Astrocyte (in vitro differentiated cells and primary cell): ENCODE measurements at places on chromosomes 3 and 15. TPM values are rescaled to one million over a fixed set of nuclear protein-coding genes. Genes with fewer than 3 reads are reported as not detected.

- no peaks in the 10 kb centered on the region for H3K27me3 ChIP-seq
- no peak overlapping the region for H3K27ac ChIP-seq
- no peak for DNase-seq
- no peaks in the 10 kb centered on the region for H3K36me3 ChIP-seq
- no peak overlapping the region for H3K4me3 ChIP-seq
- no peaks in the 10 kb centered on the region for H3K4me1 ChIP-seq
Observed at GRCh38 chr15:77096138-77096537, 25.2 kb upstream of the TSPAN3 start.

DNA sequence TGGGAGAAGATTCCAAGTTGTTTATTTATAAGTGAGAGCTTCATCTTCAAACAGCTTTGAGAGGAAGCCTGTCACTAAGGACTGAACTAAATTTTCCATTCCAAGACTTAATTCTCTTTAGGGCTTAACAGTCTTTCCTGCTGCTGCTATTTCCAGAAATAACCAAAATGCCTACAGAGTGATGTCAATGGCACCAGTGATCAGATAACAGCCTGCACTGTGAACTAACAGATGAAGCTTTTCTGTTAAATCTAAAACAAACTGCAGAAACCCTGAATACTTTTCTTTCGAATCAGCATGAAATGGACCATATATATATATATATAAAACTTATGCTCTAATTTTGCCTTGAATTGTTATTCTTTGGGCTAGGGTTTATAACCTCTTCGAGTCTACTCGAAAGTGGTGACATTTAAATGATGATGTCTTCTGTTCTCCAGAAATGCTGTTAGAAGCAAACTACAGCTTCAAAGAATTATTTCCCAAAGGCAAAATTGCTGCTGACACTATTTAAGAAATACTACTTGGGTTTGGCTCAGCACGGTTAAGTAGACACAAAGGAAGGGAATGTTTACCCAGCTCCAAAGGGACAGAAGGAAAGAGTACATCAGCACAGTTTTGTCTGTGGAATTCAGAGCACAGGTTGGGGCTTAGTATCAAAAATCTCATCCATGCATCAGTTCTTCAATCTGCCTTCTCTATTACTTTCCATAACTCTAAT is 238.5 kb upstream of the LRRN1 start:
- no peaks in the 10 kb centered on the region for H3K36me3 ChIP-seq
- peaks cover 15% of the 10 kb centered on the region for H3K4me1 ChIP-seq
- peak; percentile 84 for DNase-seq

DNA sequence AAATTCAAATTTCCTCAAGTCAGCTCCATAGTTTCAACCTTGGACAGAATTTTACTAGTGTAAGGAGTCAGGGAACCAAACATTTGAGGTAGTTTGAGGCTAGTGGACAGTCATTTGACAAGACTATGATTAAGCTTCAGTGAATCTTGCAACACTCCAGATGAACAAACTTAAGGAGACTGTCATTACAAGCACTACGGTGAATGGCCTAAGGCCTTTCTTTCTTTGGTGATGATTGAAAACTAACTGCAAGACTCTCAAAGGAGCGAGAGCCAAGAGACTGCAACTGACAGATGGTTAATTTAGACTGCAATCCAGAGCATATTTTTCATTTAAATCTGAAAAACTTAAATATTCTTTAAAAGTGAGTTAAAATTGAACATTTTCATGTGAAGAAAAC is 272.3 kb upstream of the NECTIN3 start:
- H3K4me3 ChIP-seq, result no peak overlapping the region
- DNase-seq, result no peak
- H3K36me3 ChIP-seq, result no peaks in the 10 kb centered on the region
- H3K27ac ChIP-seq, result no peak overlapping the region
- H3K4me1 ChIP-seq, result no peaks in the 10 kb centered on the region

DNA sequence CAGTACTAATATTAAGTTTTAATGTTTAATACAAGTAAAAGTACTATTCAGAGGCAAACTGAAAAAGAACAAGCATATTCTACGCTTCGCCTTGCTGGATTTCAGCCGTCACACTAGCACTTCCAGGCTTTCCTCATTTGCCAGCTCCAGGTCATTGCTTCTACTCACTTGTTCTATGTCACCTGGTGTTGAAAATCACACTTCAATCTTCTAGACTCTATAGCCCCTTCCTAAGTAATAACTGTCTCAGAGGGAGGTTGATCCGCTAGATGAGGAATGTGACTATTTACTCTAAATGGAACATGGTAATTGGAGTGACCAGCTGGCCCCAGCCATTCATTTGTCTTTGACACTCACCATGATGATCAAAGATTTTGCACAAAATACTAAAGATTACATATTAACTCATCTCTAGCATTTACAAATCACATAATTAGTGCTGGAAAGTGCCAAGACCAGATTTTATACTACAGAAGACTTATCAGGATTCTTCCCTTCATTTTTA is 92.0 kb downstream of the GAP43 start:
- H3K36me3 ChIP-seq, result no peaks in the 10 kb centered on the region
- H3K27me3 ChIP-seq, result no peaks in the 10 kb centered on the region
- DNase-seq, result no peak
- peaks cover 5% of the 10 kb centered on the region for H3K4me1 ChIP-seq
- H3K27ac ChIP-seq, result no peak overlapping the region

DNA sequence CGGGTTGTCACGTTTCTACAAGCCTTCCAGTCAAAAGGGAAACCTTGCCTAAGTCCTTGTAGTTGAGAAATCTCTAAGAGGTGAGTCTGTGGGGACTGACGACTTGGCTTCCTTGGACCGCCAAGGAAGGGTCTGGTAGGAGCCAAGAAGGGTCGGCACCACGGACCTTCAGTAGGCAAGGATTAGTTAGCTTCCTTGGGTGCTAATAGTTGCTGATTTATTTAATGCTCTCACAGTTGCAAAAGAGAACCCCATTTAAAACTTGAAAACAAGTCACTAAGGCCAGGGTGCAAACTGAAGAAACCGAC is 361 bp upstream of the LCMT2 start:
- peak overlapping the region; percentile 80 for H3K4me3 ChIP-seq
- H3K4me1 ChIP-seq, result peaks cover 12% of the 10 kb centered on the region
- no peaks in the 10 kb centered on the region for H3K27me3 ChIP-seq
- H3K36me3 ChIP-seq, result no peaks in the 10 kb centered on the region
- H3K27ac ChIP-seq, result peak overlapping the region; percentile 87

Gene MELTF
- 24.0 and 31.7 TPM in 2 replicates for total RNA-seq

GRCh38 chr3:196684548-196685407 is 27.3 kb downstream of the CEP19 start:
- peaks cover 9% of the 10 kb centered on the region for H3K27me3 ChIP-seq
- H3K36me3 ChIP-seq, result no peaks in the 10 kb centered on the region
- no peak overlapping the region for H3K4me3 ChIP-seq
- no peak overlapping the region for H3K27ac ChIP-seq
- H3K4me1 ChIP-seq, result no peaks in the 10 kb centered on the region

GRCh38 chr15:90562669-90563068 is 32.9 kb downstream of the CRTC3 start:
- no peak overlapping the region for H3K27ac ChIP-seq
- no peak for DNase-seq
- H3K4me1 ChIP-seq, result peaks cover 21% of the 10 kb centered on the region
- H3K4me3 ChIP-seq, result no peak overlapping the region
- H3K36me3 ChIP-seq, result no peaks in the 10 kb centered on the region
- no peaks in the 10 kb centered on the region for H3K27me3 ChIP-seq

- no peak for DNase-seq
- H3K27ac ChIP-seq, result no peak overlapping the region
- H3K4me3 ChIP-seq, result no peak overlapping the region
- H3K4me1 ChIP-seq, result no peaks in the 10 kb centered on the region
- no peaks in the 10 kb centered on the region for H3K36me3 ChIP-seq
Observed at GRCh38 chr3:23797491-23797890, 8.3 kb upstream of the UBE2E1 start.
